ENCODE measurements at places on chromosomes 7 and 10.

DNA sequence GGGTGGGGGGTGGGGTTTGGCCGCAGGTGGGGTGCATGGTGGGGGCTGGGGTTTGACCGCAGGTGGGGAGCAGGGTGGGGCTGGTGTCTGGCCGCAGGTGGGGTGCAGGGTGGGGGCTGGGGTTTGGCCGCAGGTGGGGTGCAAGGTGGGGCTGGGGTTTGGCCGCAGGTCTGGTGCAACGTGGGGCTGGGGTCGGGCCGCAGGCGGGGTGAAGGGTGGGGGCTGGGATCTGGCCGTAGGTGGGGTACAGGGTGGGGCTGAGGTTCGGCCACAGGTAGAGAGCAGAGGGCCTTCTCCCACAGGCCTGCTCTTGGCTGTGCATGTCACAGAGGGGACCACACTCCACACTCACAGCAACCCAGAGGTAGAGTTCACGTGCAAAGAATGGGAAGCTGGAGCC lies 586.6 kb downstream of the PTPRN2 start:
- DNase-seq = no peak

- no peak for DNase-seq
Observed at GRCh38 chr7:101870361-101871062, 53.1 kb downstream of the CUX1 start.

DNA sequence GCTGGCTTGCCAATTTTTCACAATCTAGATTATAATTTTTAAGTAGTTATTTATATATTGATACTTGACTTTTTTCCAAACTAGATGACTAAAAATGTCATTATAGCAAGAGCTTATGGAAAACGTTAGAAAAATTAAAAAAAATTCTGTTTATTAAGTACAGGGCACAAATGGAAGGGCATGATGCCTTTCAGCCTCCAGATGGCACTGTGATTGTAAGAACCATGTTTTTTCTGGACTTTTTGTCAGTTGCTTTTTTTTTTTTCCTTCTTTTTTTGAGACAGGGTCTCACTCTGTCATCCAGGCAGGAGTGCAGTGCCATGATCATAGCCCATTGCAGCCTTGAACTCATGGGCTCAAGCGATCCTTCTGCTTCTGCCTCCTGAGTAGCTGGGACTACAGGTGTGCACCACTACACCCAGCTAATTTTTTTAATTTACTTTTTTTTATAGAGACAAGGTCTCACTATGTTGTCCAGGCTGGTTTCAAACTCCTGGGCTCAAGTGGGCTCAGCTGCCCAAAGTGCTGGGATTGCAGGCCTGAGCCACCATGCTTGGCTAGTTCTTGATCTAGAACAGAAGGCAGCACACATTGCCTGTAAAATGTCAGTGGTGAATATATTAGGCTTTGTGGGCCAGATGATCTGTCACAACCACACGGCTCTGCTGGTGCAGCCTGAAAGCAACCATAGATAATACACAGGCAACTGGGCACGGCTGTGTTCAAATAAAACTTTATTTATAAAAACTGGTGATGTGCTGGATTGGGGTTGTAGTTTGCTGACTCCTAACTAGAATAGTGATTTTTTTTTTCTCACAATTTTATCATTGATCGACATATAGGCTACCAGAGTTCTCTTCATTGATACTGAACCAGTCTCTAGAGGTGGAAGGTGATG lies 27.4 kb downstream of the UCMA start:
- no peak for DNase-seq

- no peak for DNase-seq
Observed at GRCh38 chr10:117311261-117311660, 64.0 kb downstream of the PDZD8 start.

DNA sequence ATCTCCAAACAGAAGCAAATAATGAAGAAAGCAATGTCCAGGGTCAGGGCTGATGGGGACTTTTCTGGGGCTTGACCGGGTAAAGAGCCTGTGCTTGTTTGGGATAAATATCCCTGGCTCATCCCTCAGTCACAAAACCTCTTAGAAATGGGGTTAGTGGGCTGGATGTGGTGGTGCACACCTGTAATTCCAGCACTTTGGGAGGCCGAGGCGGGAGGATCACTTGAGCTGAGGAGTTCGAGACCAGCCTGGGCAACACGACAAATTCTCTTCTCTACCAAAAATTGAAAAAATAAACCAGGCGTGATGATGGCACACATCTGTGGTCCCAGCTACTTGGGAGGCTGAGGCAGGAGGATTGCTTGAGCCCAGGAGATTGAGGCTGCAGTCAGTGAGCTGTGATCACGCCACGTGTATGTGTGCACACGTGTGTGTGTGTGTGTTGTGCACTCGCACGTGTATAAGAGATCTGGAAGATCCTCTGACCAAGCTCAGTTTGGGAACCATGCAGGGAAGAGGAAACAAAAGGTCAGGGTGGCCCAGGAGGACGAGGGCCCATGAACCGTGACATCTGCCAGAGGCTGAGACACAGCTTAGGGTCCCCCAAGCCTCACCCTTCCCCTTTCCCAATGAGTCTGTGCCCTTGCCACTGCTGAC lies 258.6 kb downstream of the TEX36 start:
- no peak for DNase-seq

- no peak for DNase-seq
Observed at GRCh38 chr7:80816806-80817205, 102.0 kb downstream of the SEMA3C start.

All from stimulated activated CD4-positive, alpha-beta T cell treated with anti-CD3 and anti-CD28 coated beads, Interleukin-4, amount 100 ng/mL, for 48 hours (primary cell).